OCI-M1 (cell line): ENCODE measurements at places on chromosomes 5 and 9.

GRCh38 chr5:162325143-162325727 lies 257.7 kb downstream of the GABRG2 start:
- DNase-seq = no peak

- DNase-seq = no peak
Observed at GRCh38 chr5:123673107-123673506, 161.1 kb downstream of the CSNK1G3 start.

DNA sequence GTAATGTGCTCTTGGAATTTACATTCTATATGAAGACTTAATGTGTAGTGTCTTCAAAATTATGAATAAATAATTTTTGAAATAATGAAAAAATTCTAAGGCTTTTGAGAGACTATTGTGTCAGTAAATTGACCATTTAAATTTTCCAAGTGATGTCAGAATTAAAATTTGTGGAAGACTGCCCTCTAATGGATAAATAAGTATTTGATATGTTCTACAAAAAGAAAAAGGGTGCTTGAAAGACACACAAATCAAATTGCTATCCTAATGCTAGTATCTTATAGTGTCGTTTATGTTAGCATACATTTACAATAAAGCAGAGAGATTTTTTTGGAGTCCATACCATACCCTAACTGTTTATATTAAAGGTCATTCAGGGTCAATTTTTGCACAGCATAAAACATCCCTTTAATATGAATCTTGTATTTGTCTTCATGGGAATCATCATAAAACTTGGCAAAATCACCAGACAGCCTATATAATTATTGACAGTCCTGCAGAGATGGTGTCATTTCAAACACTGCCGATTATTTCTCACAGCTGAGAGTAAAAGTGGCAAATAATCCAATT lies 120.8 kb upstream of the SLC27A6 start:
- DNase-seq = peak; percentile 67

- no peak for DNase-seq
Observed at GRCh38 chr9:34370970-34371880, 5.5 kb downstream of the MYORG start.

- DNase-seq = peak; percentile 76
Observed at GRCh38 chr5:146079695-146080373, 25.5 kb downstream of the PLAC8L1 start.
